ENCODE measurements at places on chromosomes 6 and 20.

- no peak for DNase-seq
Measured at GRCh38 chr20:55253781-55254180, 751.5 kb downstream of the CBLN4 start.

DNA sequence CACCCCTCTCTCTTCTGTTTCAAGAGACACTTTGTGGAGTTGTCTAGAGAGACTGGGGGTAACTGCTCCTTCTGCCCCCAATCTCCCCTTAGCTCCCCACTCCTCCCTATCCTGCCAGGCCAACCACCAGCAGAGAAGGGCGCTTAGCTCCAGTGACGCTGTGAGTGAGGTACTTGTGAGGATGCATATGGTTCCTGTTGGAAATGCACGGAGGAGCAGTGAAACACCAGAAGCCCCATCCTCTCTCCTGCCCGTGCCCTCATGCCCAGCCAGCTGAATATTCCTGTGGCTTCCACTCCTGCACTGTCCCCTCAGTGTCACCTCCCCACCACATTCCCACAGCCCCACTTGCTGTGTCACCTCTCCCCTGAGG lies 11.9 kb downstream of the NT5E start:
- no peak for DNase-seq

DNA sequence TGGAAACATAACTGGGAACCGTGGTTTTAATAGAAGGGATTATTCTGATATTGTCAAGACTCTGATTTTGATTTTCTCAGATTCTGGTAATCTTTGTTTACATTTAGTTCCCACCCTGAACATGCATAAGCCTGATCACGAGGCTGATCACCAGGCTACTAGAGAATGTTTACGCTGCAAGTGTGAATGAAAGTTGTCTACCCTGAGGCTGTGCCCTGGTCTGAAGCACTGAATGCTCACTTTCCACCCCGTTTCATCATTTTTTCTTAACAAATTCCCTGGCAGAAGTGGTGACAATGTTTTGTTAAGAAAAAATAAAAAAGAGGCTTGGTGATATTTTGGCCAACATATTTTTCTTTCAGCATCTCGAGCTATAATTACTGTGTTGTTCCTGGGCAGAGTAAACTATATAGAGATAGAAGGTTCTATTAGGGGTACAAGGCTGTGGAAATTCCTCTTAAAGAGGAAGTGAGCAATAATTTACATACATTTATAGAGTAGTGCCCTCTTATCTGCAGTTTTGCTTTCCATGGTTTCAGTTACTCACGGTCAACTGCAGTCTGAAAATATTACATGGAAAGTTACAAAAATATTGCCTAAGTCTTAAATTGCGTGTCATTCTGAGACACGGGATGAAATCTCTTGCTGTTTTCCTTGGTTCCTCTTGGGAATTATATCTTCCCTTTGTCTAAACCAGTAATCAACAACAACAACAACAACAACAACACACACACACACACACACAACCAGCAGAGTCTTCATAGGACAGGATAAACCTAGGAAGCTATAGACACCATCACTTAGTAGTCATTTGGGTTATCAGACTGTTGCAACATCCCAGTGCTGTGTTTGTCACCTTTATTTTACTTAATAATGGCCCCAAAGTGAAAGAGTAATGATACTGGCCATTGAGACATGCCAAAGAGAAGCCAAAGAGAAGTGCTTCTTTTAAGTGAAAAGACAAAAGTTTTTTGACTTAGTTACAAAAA lies 566.6 kb upstream of the CITED2 start:
- DNase-seq: no peak

GRCh38 chr6:25411316-25411950 lies 132.3 kb downstream of the CARMIL1 start:
- no peak for DNase-seq

DNA sequence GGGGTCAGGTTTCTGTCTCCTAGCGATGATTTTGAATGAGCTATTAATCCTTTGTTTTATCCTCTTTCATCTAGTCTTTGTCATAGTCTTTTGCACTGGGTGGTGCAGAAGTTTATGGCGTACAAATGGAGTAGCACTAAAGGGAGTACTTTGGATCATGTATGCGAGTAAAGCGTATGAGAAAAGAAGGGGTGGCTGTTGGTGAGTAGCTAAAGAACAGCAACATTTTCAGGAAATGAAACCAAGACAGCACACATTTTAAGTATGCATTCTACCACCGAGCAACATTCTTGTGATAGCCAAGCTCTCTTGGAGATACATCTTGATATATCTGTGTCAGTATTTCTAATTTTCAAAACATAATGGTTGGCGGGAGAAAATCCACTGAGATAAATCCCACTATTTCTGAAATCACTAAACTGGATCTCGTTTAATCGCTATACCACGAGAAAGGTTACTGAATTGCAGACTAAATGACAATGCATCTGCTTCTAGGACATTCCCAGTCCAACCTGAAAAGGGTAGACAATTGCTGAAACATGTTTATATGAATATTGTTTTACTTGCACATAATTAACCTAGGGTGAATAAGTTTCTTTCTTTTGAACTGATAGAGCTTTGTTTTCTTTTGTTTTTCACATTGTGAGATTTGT lies 196.1 kb downstream of the TRIM27 start:
- no peak for DNase-seq

DNA sequence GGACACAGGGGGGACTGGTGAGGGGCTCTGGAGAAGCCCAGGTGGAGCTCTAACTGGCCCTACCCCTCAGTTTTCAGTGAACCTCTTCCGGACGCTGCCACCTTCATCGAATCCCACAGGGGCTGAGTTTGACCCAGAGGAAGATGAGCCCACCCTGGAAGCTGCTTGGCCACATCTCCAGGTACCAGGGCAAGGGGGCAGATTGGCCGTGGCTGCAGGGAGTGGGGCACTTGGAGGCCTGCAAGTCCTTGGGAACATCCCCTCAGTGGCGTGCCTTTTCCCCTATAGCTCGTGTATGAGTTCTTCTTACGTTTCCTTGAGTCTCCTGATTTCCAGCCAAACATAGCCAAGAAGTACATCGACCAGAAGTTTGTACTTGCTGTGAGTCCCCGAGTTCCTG lies 6.6 kb downstream of the MEA1 start:
- no peak for DNase-seq

- no peak for DNase-seq
Measured at GRCh38 chr6:151961809-151962208, 154.3 kb downstream of the ESR1 start.

DNA sequence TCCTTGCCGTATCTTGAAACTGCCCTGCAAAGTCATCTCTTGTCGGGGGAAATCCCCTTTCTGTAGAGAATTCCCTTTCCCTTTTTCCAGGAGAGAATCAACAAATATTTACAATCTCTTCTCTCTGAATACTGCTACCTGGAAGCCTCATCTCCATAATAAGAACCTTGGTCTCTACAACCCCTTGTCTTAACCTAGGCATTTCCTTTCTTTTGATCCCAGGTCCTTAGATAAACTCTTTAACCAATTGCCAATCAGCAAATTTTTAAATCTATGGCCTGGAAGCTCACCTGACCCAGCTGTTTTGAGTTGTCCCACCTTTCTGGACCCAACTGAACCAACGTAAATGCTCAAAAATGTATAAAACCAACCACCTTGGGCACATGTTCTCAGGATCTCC lies 30.6 kb upstream of the SEC63 start:
- no peak for DNase-seq

DNA sequence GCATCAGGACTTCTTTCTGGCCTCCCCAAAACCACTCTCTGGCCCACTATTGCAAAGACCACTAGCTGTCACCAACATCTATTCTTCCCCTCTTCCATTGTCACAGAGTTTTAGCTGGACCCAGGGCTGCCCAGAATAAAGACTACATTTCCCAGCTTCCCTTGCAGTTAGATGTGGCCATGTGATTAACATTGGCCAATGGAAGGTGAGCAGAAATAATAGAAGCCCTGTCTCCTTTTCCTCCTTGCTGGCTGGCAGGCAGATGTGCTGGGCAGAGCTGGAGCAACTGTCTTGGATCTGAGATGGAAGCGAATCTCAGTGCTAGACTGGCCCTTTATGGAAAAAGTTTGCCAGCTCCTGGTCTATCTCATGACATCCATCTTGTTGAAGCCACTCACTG lies 97.0 kb downstream of the KCNB1 start:
- DNase-seq: peak; percentile 28

- no peak for DNase-seq
Measured at GRCh38 chr6:20539387-20539786, 5.1 kb downstream of the CDKAL1 start.

GRCh38 chr20:10047427-10047826 lies 12.6 kb downstream of the ANKEF1 start:
- DNase-seq: no peak

Measured in head of caudate nucleus (tissue), 42 donors.